ENCODE measurements at places on chromosomes 2 and 18.

- H3K27ac ChIP-seq, result peak overlapping the region; percentile 4
- H3K27me3 ChIP-seq, result peaks cover 1% of the 10 kb centered on the region
- peaks cover 49% of the 10 kb centered on the region for H3K4me1 ChIP-seq
- no peaks in the 10 kb centered on the region for H3K36me3 ChIP-seq
- H3K4me3 ChIP-seq, result peak overlapping the region; percentile 55
These were observed 462.7 kb downstream of the METTL4 start for GRCh38 chr18:2108591-2108990.

- no peak overlapping the region for H3K4me3 ChIP-seq
- no peaks in the 10 kb centered on the region for H3K4me1 ChIP-seq
- H3K36me3 ChIP-seq, result no peaks in the 10 kb centered on the region
- no peaks in the 10 kb centered on the region for H3K27me3 ChIP-seq
- no peak for DNase-seq
- H3K27ac ChIP-seq, result no peak overlapping the region
These were observed 191.4 kb downstream of the MBD2 start for GRCh38 chr18:54033052-54033451.

DNA sequence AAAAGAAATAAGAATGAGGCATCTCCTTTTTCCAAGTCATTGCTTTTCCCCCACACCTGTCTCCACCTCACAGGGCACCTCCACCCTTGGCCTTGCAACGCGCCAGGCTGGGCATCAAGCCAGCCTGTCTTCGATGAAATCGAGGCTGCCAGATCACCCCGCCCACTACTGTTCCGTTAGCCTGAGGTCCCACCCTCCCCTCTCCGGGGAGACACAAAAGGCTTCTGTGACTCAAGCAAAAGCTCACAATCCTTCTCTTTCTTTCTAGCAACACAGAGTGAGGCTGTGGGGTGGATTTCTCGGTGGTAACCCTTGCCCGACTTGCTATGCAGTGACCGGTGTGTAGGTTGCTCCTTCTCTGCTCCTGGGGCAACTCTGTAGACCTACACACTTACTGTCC is 9.9 kb downstream of the TNP1 start:
- no peak overlapping the region for H3K27ac ChIP-seq
- H3K4me1 ChIP-seq, result no peaks in the 10 kb centered on the region
- H3K36me3 ChIP-seq, result no peaks in the 10 kb centered on the region
- peaks cover 34% of the 10 kb centered on the region for H3K27me3 ChIP-seq
- no peak overlapping the region for H3K4me3 ChIP-seq

- no peak overlapping the region for H3K27ac ChIP-seq
- H3K27me3 ChIP-seq, result no peaks in the 10 kb centered on the region
- DNase-seq, result no peak
- H3K4me1 ChIP-seq, result no peaks in the 10 kb centered on the region
These were observed 200.2 kb downstream of the ANKRD30B start for GRCh38 chr18:14948163-14948540.

- no peaks in the 10 kb centered on the region for H3K27me3 ChIP-seq
- H3K36me3 ChIP-seq, result peaks cover 5% of the 10 kb centered on the region
- peak overlapping the region; percentile 89 for H3K27ac ChIP-seq
- peaks cover 75% of the 10 kb centered on the region for H3K4me1 ChIP-seq
- DNase-seq, result no peak
These were observed 107.5 kb upstream of the SERPINE2 start for GRCh38 chr2:224146356-224147160.

DNA sequence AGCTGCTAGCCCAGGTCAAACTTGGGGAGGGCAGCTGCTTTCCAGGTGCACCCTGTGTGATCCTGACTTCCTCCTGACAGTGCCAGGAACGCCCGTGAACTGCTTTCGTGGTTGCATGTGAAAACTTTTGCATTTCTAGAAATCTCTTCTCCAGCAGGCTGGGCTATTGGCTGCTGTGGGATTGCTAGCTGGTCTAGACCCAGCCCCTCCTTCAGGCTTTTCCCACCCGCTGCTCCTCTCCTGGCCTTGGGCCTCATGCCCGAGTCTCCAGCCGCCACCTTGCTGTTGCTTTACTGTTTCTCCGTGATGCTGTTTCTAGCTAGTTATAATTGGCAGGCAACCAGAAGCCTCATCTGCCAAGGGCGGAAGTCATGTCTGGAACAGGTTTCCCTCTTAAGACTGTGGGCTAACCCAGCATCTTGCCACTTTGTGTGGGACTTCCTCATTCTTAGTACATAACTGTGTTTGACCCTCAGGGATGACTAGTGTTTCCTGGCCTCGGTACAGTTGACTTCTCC is 27.0 kb upstream of the MGAT4A start:
- H3K27me3 ChIP-seq, result peaks cover 15% of the 10 kb centered on the region
- no peaks in the 10 kb centered on the region for H3K36me3 ChIP-seq
- H3K4me1 ChIP-seq, result peaks cover 16% of the 10 kb centered on the region
- peak overlapping the region; percentile 4 for H3K27ac ChIP-seq
- peak overlapping the region; percentile 20 for H3K4me3 ChIP-seq

GRCh38 chr18:79334496-79335233 is 61.1 kb upstream of the NFATC1 start:
- no peak overlapping the region for H3K27ac ChIP-seq
- peaks cover 15% of the 10 kb centered on the region for H3K36me3 ChIP-seq
- H3K4me3 ChIP-seq, result no peak overlapping the region
- no peak for DNase-seq
- no peaks in the 10 kb centered on the region for H3K27me3 ChIP-seq

DNA sequence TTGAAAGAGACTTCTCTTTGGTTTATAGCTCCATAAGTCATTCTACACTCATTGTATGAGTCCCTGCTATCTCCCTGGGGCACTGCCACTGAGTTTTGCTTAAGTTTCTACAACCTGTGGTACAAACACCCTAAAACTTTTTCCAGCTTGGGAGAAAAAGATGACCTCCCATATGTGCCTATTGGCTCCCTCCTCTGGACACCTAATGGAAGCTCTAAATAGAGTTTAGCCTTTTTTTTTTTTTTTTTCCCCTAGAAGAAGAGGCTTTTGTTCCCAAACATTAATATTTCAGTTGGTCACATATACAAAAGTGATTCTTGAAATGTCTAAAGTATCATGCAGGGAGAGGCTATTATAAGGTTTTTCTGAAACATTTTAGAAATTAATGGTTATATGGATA is 547.2 kb upstream of the TMEFF2 start:
- H3K4me1 ChIP-seq, result no peaks in the 10 kb centered on the region
- no peak overlapping the region for H3K27ac ChIP-seq
- H3K4me3 ChIP-seq, result no peak overlapping the region
- DNase-seq, result no peak

DNA sequence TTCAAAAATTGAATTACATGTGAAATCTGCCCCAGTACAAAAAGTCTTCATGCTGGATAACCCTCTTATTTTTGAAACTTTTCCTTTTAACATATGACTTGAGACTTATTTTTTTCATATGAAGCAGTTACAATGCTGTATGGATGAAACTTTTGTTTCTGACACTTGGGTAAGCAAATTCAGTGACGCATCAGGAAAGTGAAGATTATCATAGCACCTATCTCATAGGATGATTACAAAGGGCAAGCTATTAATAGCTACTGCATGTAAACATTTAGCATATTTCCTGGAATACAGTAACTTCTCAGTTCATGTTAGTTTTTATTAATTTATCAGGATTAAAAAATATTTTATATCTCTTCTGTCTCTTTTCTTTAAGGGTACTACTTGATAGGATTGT is 1109.2 kb downstream of the LRP1B start:
- peaks cover 27% of the 10 kb centered on the region for H3K4me1 ChIP-seq
- H3K4me3 ChIP-seq, result peak overlapping the region; percentile 71
- H3K27ac ChIP-seq, result peak overlapping the region; percentile 96
- H3K36me3 ChIP-seq, result no peaks in the 10 kb centered on the region
- DNase-seq, result peak; percentile 25
- no peaks in the 10 kb centered on the region for H3K27me3 ChIP-seq

DNA sequence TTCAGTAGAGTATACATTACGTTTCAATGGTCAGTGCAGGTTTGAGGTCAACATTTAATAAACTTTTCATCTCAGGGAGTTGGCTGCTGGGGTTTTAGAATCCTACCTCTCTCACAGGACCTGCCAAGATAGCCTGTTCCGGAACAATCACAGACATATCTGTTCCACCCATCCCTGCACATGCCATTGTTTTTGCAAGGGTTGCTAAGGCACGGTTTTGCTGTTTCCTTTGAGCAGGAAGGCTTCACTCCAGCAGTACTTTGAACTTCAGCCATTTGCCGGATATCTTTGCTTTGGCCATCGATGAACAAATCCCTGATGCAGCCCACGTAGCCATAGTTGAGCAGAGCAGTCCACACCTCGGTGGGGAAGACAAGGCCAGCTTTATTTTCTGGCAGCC is 493.8 kb downstream of the NRXN1 start:
- no peaks in the 10 kb centered on the region for H3K36me3 ChIP-seq
- no peak for DNase-seq
- H3K27ac ChIP-seq, result no peak overlapping the region

DNA sequence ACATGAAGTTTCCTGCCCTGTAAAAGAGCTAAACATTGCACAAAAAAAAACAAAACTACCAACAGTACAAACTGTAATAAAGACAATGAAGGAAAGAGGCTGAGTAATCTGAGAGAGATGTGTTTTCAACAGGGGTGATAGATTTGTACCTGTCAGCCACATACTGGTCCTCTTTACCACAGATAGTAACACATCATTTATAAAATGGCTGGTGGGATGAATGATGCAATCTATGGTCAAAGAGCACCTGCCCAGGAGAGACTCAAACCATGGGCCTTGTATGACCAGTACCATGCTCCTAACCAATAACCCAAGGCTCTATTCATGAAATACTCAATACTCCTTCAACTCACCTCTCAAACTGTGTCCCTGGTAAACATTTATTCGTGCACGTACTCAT is 4.5 kb downstream of the SUCLG1 start:
- H3K27ac ChIP-seq, result no peak overlapping the region
- peaks cover 33% of the 10 kb centered on the region for H3K4me1 ChIP-seq
- H3K36me3 ChIP-seq, result no peaks in the 10 kb centered on the region
- H3K27me3 ChIP-seq, result peaks cover 1% of the 10 kb centered on the region
